ENCODE measurements at places on chromosomes 12 and 14.

- DNase-seq: no peak
Measured at GRCh38 chr14:60968099-60968498, 12.8 kb downstream of the TRMT5 start.

- no peak for DNase-seq
Measured at GRCh38 chr12:130499474-130499873, 161.8 kb downstream of the PIWIL1 start.

- no peak for DNase-seq
Measured at GRCh38 chr12:72610854-72611358, 338.7 kb downstream of the TRHDE start.

DNA sequence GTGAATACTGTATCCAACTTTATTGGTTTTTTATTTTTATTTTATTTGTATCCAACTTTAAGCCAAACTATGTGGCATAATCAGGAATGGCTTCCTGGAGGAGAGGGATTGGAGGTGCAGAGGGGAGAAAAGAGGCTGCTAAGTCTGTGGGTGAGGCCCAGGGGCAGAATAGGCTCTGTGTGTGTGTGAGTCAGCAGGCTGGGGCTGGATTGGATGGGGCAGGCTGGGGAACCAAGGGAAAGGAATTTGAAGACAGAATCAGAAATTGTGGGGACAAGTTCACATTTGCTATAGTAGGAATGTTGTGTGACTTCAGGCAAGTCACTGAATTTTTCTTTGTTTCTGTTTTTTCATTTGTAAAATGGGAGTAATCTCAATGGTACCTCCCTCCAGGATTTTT lies 12.8 kb upstream of the RILPL1 start:
- no peak for DNase-seq

GRCh38 chr12:93002293-93003054 lies 73.4 kb upstream of the EEA1 start:
- DNase-seq: no peak

GRCh38 chr12:130461839-130462557 lies 124.3 kb downstream of the PIWIL1 start:
- no peak for DNase-seq

DNA sequence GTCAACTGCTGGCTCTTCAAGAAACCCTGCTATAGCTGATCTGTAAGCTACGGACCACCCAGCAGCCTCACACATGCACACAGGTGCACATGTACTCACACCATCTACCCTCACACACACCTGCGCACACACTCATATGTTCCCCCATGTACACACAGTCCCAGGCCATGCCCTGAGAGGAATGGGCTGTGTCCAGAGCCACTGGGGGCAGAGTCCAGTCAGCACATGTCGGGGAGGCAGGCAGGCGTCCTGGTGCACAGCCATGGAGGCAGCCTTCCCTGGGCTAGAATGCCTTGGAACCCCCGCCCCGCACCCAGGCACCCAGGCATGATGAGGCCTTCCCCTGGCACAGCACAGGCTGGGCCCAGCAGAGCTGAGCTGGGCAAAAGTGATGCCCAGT lies 58.3 kb upstream of the DLK1 start:
- DNase-seq: no peak

- no peak for DNase-seq
Measured at GRCh38 chr14:106556665-106557289, 1030.4 kb downstream of the TMEM121 start.

GRCh38 chr14:101823511-101824120 lies 62.1 kb downstream of the PPP2R5C start:
- DNase-seq: no peak

GRCh38 chr14:84482256-84483071 lies 1047.5 kb upstream of the FLRT2 start:
- DNase-seq: peak; percentile 12

DNA sequence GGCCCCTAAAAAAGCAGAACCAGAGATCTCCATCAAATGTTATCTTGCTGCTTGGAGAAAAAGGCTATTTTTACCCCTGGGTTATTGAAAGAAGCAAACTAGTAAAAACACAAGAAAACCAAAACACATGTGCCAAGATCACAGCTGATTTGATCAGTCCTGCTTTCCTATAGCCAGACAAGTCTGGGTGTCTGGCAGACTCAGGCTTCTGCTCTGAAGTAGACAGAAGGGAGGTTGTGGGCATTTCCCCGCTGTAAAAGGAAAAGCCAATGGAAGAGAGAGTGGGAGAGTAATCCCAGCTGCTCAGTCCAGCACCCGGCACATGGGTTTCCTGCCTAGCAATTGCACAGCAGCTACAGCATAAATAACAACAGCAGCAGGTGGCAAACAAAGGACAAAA lies 177.9 kb downstream of the PHLDA1 start:
- no peak for DNase-seq

GRCh38 chr14:65193916-65194590 lies 91.7 kb upstream of the MAX start:
- DNase-seq: no peak

GRCh38 chr14:64209444-64210131 lies 84.6 kb downstream of the ESR2 start:
- DNase-seq: no peak

DNA sequence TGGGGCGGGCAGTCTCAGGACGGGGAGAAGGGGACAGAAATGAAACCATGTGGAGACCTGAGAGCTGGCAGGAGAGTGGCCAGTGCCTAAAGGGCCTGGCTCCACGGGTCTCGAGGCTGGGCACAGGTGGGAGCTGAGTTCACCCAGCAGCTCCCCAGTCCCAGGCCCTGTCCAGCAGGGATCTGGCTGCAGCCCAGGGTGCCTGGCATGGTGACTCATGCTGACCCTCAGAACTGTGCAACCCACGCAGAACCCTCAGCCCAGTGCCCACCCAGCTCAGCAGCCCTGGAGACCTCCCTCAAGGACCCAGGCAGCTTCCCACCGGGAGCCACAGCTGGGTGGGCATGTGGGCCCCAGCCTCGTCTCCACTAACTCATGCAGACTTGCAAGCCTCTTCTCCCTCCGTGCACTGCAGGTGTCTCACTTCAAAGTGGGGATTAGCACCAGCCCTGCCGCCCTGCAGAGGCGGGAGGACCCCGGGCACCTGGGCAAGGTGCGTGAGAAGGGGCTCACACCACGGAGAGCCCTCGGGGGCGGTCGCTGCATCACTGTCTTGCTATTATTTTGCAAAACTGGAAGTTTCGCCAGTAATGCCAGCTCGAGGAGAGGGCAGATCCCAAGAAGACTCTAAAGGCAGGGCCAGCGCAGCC lies 46.3 kb downstream of the CCNK start:
- DNase-seq: no peak

GRCh38 chr12:117038023-117038680 lies 61.1 kb downstream of the TESC start:
- no peak for DNase-seq

DNA sequence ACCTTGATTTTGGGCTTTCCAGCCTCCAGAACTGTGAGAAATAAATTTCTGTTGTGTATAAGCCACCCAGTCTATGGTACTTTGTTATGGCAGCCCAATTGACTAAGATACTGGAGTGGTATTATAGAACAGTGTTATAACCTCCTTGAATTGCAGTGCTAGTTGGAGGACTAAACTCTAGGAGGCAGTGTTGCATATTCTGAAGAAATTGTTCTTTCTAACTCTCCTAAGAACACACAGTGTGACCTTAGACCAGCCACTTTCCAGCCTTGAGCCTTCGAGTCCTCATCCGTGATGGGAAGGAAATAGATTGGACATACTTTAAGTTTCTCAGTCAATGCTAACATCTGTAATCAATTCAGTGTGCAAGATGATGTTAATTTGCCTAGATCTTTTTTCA lies 22.4 kb upstream of the LRRC10 start:
- no peak for DNase-seq

GRCh38 chr14:91511043-91511383 lies 903 bp upstream of the PPP4R3A start:
- DNase-seq: peak; percentile 18

GRCh38 chr12:46609273-46609623 lies 216.5 kb downstream of the SLC38A4 start:
- no peak for DNase-seq

DNA sequence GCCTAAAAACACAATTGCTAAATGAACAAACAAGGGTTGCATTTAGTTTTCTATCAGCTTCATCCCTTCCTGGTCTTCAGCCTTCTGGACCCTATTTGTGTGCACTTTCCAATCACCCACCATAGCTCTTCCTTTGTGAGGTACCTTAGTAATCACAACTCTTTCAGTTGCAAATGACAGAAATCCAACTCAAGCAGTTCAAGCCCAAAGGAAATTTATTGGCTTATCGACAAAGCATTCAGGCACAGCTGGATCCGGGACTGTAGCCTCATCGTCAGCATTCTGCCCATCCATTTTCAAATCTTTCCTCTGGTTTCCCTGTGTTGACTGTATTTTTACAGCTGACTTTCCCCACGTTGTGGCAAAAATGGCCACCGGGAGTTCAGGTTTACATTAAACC lies 148.6 kb upstream of the VASH1 start:
- no peak for DNase-seq

DNA sequence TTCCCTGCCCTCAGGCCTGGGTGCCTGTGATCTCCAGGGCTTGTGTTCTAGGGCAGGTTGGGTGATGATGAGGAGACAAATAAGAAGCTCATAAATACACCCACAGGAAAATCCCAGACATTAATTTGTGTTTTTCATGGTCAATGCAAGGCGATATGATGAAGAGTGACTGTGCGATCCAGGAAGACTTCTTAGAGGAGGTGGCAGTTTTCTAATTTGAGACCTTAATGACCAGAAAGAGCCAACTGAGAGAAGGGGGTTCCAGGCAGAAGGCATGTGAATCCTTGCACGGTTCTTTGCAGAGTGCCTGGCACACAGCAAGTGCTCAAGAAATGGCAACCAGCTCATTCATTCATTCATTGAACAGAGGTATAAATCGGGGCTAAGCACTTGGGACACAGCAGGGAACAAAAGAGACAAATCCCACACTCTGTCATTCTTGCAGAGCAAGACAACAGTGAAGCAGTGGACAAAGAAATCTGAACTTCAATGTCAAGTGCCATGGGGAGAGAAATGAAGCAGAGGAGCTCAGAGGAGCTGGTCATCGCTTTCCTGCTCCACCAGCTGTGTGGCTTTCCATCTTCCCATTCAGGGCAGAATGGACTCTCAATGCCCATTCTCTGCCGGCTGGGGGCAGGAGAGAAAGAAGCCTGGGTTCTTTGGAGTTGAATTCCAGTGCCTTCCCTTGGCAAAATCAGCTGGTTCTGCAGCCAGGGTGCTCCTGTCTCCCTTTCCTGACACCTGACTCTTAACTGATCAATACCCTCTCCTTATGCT lies 128.3 kb downstream of the AACS start:
- no peak for DNase-seq

- no peak for DNase-seq
Measured at GRCh38 chr14:32197919-32198318, 3.9 kb upstream of the RNU6-7 start.

DNA sequence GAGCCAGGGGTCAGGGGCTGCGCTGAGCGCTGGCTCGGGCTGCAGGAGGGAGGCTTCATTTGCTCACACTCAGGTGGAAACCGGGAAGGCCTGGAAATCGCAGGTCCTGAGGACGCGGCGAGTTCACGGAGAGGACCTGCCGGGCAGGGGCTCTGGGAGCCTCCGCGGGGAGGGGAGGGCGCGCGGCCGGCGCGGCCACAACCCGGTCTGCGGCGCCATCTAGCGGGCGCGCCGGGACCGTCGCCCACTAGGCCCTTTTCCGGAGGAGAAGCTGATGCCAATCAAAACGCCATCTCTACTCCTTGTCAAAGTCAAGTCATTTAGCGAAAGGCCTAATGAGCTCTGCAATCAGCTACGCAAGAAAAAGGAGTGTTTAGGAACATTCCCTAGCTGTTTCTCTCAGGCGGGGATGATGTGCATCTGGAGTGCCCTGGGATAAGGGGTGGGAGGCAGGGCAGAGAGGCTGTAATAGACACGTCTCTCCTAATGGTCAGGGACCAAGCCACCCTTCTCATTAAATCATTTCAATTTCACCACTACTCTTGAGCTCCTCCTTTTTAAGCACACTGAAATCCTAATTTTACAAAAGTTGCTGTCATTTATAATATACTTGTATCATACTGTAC lies 885.8 kb upstream of the TMEM132C start:
- peak; percentile 63 for DNase-seq

DNA sequence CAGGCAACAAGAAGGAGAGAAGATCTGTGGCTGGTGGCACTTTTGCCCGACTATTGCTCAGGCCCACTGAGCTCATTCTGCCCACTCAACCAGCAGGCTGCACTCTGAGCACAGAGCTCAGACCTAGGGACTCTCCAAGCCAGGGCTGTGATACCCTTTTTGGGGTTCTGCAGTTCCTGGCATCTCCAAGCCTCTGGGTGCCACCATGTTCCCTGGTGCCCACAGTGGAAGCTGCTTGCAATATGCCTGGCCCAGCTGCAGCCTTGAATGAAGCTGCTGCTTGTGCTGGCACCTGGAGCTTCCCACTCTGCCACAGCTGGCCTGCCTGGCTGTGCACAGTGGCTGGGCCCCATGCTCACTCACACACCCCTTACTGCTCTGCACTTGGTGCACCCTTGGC lies 236.1 kb downstream of the ADGRD1 start:
- no peak for DNase-seq

- DNase-seq: no peak
Measured at GRCh38 chr12:24307716-24308335, 358.4 kb upstream of the SOX5 start.

GRCh38 chr12:132033627-132034026 lies 83.9 kb downstream of the EP400 start:
- no peak for DNase-seq

DNA sequence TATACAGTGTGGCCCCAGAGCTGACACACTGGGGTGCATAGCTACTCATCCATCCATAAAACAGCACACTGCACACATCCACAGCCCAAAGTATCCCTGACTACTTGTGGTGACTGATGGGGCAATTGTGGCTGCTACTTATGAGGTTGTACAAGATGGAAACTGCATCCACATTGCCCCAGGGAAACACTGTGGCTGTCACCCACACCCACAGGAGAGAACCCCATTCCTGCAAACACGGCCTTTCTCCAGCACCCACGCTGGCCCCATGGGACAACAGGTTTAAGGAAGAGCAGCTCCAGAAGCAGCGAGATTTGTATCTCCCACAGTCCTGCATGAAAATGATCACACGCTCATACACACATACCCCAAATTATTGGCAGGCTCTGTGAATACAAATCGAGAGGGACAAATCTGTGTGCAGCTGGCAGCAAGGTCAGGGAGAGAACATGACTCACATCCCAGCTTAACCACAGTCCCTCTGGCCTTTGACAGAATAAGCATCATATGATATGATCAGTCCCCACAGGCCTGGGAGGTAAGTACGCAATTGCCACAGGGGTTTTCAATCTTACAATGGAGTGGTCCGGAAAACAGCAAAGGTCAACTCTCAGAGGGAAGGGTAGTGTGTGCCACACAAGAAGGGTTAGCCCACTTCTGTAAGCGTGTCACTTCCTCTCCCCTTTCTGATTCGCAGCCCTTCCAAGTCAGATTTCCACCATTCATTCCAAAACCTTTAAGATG lies 61.9 kb downstream of the ESR2 start:
- no peak for DNase-seq

Measured in neuronal stem cell (in vitro differentiated cells).